GM23248 (cell line): ENCODE measurements at places on chromosomes 11 and 22. TPM values are rescaled to one million over a fixed set of nuclear protein-coding genes. Genes with fewer than 3 reads are reported as not detected.

GUCD1 gene
- 92.4 and 125 TPM in 2 replicates for total RNA-seq

PKP3 gene
- 1.2 and 4.9 TPM in 2 replicates for total RNA-seq

DNA sequence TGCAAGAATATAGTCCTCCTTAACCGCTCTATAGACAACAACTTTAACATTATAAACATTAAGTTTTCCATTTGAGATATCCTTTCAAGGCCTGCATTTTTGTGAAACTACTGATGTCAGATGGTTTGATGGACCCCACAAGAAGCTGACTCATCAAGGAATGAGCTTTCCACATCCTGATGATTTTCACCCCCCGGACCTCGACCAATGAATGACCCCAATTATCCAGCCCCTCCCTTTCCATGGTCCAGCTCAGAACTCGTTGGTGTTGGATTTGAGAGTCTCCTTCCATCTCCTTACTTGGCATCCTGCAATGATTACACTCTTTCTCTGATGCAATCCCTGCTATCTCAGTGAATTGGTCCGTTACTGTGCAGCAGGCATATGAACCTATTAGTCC is 31.8 kb upstream of the GUCY1A2 start:
- peaks cover 36% of the 10 kb centered on the region for H3K27me3 ChIP-seq
- H3K4me3 ChIP-seq: no peak overlapping the region
- DNase-seq: no peak
- H3K4me1 ChIP-seq: no peaks in the 10 kb centered on the region
- no peak overlapping the region for H3K27ac ChIP-seq

DNA sequence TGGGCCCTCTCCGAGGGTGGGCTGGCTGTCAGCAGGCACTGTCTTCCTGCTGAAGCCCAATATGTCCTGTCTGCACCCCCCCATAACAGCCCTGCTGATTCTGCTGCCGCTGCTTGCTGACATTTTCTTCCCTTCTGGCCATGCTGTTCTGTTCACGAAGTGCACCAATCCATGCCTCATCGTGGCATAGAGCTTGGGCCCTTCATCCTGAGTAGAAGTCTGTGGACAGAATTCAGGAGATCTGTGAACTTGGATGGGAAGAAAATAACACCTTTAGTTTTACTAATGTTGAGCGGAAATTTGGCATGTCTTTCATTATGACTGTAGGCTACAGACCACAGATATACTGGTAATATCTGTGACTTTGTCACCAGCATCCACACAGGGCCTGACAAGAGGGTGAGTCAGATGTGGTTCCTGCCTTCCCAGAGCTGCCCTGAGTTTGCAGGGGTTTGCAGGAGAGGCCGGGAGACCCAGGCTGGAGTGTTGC is 14.1 kb upstream of the KIAA0930 start:
- no peak overlapping the region for H3K27ac ChIP-seq
- no peaks in the 10 kb centered on the region for H3K4me1 ChIP-seq
- H3K36me3 ChIP-seq: no peaks in the 10 kb centered on the region
- H3K4me3 ChIP-seq: no peak overlapping the region
- no peaks in the 10 kb centered on the region for H3K27me3 ChIP-seq
- no peak for DNase-seq

MAML2 gene
- total RNA-seq: 22.1 and 23.7 TPM in 2 replicates

TMX2 gene
- 68.5 and 88.1 TPM in 2 replicates for total RNA-seq

TP53AIP1 gene
- total RNA-seq: not detected in 2 replicates

GRCh38 chr11:13009921-13010748 is 1.0 kb downstream of the RASSF10 start:
- DNase-seq: peak; percentile 51
- no peak overlapping the region for H3K27ac ChIP-seq
- H3K4me3 ChIP-seq: peak overlapping the region; percentile 53; the same call in 1 of the 2 replicates
- peaks cover 89% of the 10 kb centered on the region for H3K27me3 ChIP-seq

GAB4 gene
- not detected in 2 replicates for total RNA-seq

DNA sequence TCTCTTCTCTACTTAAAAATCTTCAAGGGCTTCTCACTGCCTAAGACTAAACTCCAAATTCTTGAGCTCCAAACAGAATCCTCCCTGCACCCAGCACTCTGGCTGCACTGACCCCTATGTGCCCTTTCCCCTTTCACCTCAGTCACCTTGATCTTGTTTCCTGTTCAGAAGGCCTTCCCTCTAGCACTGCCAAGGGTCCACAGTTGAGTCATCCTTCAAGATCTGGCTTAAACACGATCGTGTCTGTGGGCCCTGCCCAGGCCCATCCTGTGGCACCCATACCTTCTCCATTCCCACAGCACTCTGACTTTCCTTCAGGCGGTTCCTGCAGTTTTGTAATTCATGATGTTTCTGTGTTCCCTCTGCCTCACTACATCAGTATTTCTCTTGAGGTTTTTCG is 129.2 kb downstream of the ARL14EP start:
- H3K4me1 ChIP-seq: no peaks in the 10 kb centered on the region
- no peak for DNase-seq
- H3K36me3 ChIP-seq: no peaks in the 10 kb centered on the region
- H3K4me3 ChIP-seq: no peak overlapping the region
- no peak overlapping the region for H3K27ac ChIP-seq

DNA sequence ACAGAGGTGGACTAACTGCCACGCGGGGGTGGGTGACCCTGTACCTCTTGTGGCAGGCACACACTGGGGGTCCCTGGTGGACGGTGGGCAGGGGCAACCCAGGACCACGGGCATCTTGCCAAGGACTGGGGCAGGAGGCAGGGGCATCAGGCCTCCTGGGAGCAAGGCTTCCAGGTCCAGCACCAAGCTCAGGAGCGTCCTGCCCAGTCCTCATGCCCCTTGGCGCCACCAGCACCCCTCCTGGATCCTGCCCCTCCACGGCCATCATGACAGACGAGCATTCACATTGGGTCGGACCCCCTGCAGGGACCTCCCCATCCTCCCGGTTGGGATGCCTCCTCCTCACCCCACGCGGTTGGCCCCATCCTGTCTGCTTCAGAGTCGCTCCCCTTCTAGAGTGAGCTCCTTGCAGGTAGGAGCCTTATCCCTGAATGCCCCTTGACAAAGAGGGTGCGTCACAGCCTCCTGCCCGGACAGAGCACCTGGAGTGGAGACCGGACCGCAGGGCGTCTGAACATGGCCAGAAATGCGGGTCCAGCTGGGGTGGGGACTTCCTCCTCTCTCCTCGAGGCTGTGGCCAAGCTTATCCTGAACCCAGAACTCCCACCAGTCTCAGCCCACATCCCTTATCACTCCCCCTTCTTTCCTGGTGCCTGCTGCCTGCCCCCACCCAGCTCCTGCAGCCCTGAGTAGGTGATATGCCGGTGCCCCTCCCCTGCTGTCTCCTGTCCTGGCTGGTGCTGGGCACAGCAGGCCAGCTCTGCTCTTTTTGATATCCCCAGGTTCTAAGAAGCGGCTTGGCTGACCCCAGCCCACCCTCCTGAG is 40.3 kb downstream of the IGF2 start:
- no peak overlapping the region for H3K4me3 ChIP-seq
- 0 out of 2 replicates have a peak, but pooled peaks cover 6% of the 10 kb centered on the region for H3K27me3 ChIP-seq
- no peak for DNase-seq
- H3K4me1 ChIP-seq: peaks cover 31% of the 10 kb centered on the region

DNA sequence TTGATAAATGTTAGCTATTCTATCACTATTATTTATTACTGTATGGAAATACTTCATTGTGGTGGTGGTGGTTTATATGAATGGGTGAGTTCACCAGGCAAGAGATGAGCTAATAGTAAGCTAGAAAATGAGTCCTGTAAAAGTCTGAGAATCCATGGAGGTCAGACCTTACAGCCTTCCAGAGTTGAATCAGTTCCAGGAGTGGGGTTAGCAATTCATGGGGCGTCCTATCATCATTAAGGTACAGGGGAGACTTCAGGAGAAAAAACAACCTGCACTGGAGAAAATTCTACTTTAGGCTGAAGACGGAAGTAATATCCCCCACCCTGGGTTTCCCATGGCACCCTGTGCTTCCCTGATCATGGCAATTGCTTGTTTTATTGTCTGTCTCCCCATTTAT is 6.5 kb downstream of the SYT13 start:
- H3K4me1 ChIP-seq: no peaks in the 10 kb centered on the region
- no peak for DNase-seq
- no peaks in the 10 kb centered on the region for H3K36me3 ChIP-seq
- H3K27me3 ChIP-seq: peaks cover 58% of the 10 kb centered on the region
- no peak overlapping the region for H3K4me3 ChIP-seq

- H3K27me3 ChIP-seq: no peaks in the 10 kb centered on the region
- H3K4me1 ChIP-seq: peaks cover 9% of the 10 kb centered on the region
- H3K4me3 ChIP-seq: no peak overlapping the region
- no peaks in the 10 kb centered on the region for H3K36me3 ChIP-seq
- peak; percentile 85 for DNase-seq
- H3K27ac ChIP-seq: peak overlapping the region; percentile 32; the same call in 1 of the 2 replicates
Observed at GRCh38 chr11:66950112-66950535, 8.1 kb downstream of the PC start.

DNA sequence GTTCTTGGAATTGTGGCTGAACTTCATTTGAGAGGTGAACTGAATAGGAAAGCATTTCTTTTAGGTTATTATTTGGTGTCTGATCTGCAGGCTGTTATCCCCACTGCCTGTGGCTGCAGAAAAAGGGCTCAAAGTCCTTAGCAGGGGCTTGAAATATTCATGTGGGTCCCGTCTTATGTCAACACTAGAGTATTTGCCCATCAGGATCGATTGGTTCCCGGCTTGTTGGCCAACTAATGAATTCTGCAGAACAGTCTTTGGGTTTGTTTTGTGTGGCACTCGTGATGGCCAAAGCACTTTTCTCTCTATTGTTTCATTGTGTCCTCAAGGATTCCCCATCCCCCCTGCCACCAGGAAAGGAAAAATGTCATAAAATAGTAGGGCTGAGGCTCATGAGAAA is 211.9 kb downstream of the MYO18B start:
- H3K27me3 ChIP-seq: no peaks in the 10 kb centered on the region
- no peak overlapping the region for H3K4me3 ChIP-seq
- H3K27ac ChIP-seq: no peak overlapping the region
- H3K36me3 ChIP-seq: no peaks in the 10 kb centered on the region

DNA sequence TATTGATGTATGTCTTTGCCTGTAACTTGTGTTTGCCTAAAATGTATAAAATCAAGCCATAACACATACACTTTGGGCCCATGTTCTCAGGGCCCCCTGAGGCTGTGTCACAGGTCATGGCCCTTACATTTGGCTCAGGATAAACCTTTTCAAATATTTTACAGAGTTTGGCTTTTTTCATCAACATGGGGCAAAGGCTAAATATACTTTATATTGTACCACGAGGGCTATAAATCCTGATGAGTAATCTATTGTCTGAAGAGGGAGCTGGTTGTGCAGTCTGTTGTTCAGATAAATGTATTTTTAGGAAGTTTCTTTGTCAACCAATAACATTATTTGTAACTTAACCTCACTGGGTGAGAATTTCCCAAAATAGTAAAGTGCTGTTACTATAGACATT is 404.6 kb upstream of the DDI1 start:
- H3K36me3 ChIP-seq: no peaks in the 10 kb centered on the region
- H3K4me1 ChIP-seq: peaks cover 29% of the 10 kb centered on the region

- H3K27me3 ChIP-seq: no peaks in the 10 kb centered on the region
- no peak overlapping the region for H3K4me3 ChIP-seq
- H3K36me3 ChIP-seq: peaks cover 16% of the 10 kb centered on the region; the same call in 1 of the 2 replicates
- peaks cover 8% of the 10 kb centered on the region for H3K4me1 ChIP-seq
Observed at GRCh38 chr11:126207896-126208295, 3.6 kb downstream of the RPUSD4 start.

DNA sequence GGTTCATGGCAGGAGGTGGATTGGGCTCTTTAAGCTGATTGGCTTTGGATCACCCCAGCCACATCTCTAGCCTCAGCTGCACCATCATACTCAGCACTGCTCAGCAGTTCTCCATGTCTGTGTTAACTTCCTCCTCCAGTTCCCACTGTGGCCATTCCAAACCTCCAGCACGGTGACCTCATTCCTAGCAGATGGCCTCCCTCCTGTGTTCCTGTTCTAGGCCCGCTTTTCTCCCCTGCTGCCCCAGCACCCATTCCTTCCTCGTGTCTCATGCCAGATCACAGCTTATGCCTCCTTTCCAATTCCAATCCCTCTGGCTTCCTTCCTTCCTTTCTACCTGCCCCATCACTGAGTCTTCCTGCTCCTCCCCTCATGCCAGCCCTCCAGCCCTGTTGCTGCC is 96.1 kb downstream of the MICAL2 start:
- H3K4me1 ChIP-seq: peaks cover 45% of the 10 kb centered on the region
- H3K27me3 ChIP-seq: no peaks in the 10 kb centered on the region
- DNase-seq: peak; percentile 22

OR52I2 gene
- total RNA-seq: not detected in 2 replicates

SLC17A6 gene
- not detected in 2 replicates for total RNA-seq

- no peaks in the 10 kb centered on the region; the same call in none of the 2 replicates for H3K27me3 ChIP-seq
- no peak overlapping the region for H3K27ac ChIP-seq
- no peak for DNase-seq
- no peak overlapping the region for H3K4me3 ChIP-seq
- H3K4me1 ChIP-seq: no peaks in the 10 kb centered on the region
Observed at GRCh38 chr11:116697011-116697410, 75.8 kb downstream of the BUD13 start.

DNA sequence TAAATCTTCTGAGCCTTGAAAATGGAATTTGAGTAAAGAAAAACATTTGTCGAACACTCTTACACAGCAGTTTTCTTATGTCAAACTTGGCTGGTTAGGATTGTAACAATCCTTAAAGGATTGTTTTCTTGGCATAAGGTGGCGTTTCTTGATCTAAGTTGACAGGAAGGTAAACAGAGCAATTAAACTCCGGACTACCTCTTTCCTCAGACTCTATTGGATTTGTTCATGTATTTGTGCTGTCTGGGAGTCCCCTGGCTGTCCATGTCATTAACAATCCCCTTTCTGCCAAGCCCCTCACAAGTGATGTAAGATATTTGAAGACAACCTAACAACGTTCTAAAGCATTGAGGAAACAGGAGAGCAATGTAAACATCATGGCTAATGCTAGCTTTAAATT is 222.5 kb upstream of the SNX19 start:
- DNase-seq: no peak
- H3K27ac ChIP-seq: no peak overlapping the region
- H3K27me3 ChIP-seq: no peaks in the 10 kb centered on the region
- H3K4me3 ChIP-seq: no peak overlapping the region

DNA sequence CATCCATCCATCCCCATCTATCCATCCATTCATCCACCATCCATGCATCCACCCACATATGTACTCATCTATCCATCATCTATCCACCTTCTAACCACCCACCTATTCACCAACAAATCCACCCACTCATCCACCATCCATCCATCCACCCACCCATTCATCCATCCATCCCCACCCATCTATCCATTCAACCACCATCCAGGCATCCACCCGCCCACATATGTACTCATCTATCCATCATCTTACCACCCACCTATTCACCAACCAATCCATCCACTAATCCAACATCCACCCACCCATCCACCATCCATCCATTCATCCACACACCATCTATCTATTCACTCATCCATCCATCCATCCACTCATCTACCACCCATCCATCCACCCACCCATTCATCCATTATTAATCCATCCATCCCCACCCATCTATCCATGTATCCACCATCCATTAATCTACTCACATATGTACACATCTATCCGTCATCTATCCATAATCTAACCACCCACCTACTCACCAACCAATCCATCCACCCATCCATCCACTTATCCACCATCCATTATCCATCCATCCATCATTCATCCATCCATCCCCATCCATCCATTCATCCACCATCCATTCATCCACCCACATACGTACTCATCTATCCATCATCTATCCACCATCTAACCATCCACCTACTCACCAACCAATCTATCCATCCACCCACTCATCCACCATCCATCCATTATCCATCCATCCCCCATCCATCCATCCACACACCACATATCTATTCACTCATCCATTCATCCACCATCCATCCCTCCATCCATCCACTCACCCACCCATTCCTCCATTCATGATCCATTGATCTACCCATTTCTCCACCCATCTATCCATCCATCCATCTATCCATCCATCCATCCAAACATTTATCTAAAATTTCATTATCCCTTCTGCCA is 940.0 kb downstream of the BRD1 start:
- no peak overlapping the region for H3K4me3 ChIP-seq
- H3K4me1 ChIP-seq: no peaks in the 10 kb centered on the region
- H3K27me3 ChIP-seq: no peaks in the 10 kb centered on the region
- no peak for DNase-seq
- no peak overlapping the region for H3K27ac ChIP-seq

UBQLN3 gene
- total RNA-seq: not detected in 2 replicates
